ENCODE measurements at places on chromosomes 1 and 21.

GRCh38 chr1:64043976-64044375 is 159.4 kb upstream of the UBE2U start:
- DNase-seq: peak; percentile 91

DNA sequence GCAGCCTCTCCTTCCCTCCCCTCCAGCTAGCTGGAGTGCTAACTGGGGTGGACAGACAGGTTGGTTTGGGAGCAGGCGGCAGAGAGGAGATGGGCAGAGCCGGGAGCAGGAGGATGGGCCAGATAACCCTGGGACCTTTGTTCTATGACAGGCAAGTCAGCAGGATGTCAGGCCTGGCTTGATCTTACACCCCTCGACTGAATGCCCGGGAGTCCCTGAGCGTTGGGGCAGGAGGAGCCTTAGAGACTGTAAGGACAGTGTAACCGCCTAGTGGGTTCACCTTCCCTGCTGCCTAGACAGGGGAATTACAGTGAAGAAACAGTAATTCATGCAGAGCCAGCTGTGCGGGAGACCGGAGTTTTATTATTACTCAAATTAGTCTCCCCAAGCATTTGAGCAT is 60.2 kb downstream of the MDM4 start:
- DNase-seq: no peak

DNA sequence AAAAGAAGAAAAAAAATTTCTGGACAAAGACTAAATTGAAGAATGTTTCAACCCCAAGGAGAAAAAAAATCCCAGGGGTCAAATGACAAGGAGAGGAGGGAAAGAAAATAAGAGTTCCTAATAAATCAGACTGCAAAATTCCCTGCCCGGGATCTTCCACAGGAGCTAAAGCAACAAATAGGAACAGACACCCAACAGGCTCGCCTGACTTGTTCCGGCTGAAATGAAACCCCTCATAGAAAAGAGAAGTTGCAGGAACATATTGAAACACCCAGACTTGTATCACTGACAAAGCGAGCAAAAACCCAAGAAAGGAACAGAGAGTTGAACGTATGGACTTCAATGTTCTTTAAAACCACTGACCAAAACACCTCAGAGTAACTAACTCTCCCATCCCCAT is 123.0 kb downstream of the TIAM1 start:
- DNase-seq: no peak

DNA sequence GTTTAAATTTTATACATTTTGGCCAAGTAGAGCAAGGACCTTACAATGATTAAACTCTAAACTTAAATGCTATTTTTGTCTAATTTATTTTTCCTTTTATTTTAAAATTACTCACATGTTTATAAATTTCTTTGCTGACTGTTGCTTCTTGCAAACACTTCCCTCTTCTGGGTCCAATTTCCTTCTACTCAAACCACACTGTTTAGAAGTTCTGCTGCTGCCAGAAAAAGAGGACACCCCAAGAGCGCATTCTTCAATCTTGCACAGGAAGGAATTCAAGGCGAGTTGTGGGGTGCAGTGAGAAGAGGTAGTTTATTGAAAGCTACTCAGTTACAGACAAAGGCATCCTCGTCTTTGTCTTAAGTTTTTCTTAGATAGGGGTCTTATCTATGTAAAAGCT is 88.5 kb upstream of the NEK7 start:
- DNase-seq: no peak

DNA sequence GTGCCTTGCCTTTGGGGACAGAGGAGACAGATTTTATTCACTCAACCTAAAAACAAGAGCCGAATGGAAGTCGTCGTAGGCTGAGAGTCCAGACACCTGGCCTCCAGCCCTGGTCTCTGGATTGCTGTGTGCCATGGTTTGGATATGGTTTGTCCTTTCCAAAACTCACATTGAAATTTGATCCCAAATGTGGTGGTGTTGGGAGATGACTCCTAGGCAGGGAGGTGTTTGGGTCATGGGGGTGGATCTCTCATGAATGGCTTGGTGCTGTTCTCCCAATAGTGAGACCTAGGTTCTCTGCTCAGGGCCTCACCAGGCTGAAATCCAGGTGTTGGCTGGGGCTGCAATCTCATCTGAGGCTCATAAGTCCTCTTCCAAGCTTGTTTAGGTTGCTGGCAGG is 75.5 kb downstream of the FOXD2 start:
- no peak for DNase-seq

DNA sequence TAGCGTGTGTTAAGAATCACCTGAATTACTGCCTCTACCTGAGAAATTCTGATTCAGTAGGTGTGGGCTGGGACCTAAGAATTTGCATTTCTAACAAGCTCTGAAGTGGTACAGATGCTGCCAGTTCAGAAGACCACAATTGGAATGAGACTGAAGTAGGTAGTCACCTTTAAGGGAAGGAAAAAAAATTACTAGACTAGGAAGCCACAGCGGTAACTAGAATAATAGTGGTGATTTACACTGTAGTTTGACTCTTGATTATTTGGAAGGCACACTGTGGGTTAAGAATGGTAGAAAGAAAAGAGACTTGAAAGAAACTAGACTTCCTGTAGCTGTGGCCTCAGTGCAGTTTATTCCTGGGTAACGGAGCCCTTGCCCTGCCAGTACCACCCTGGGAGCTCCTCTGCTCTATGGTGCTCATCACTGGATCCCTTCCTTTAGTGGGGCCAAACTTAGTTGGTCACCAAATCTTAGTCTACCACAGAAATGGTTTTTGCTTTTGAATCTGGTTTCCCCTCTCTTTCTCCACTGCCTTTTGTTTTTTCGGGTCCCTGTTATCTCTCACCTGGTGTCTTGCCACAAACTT is 43.6 kb downstream of the ARID1A start:
- no peak for DNase-seq
